ENCODE measurements at places on chromosomes 1 and 21. TPM values are rescaled to one million over a fixed set of nuclear protein-coding genes. Genes with fewer than 3 reads are reported as not detected.

- no peak for DNase-seq
Observed at GRCh38 chr1:173002891-173003838, 47.6 kb downstream of the TNFSF18 start.

DNA sequence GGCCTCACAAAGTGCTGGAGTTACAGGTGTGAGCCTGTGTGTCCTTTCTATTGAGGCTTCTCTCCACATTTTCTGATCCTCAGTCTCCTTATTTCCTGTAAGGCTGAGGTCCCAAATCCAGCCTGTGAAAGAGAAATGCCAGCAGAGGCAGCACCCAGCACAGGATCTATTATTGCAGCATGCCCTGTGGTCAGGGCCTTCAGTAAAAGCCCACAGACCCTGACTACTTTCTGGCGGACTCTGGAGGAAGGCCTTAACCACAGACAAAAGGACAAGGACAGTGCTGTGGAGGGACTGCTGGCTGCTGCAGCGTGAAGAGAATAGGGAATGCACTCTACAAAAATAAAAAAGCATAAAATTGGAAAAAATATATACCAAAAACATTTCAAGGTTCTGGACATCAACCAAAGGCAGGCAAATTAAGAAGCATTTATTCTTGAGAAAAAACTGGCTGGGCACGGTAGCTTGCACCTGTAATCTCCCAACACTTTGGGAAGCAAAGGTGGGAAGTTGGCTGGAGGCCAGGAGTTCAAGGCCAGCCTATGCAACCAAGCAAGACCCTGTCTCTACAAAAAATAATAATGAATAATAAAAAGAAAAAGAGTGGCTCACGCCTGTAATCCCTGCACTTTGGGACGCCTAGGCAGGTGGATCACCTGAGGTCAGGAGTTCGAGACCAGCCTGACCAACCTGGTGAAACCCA, 9.4 kb upstream of the PGD start:
- no peak for DNase-seq

DNA sequence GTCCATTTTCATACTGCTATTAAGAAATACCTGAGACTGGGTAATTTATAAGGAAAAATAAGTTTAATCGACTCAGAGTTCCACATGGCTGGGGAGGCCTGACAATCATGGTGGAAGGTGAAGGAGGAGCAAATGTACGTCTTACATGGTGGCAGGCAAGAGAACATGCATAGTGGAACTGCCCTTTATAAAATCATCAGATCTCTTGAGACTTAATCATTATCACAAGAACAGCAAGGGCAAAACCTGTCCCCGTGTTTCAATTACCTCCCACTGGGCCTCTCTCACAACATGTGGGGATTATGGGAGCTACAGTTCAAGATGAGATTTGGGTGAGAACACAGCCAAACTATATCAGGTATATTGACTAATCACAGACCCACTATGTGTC, 370.2 kb upstream of the USP24 start:
- no peak for DNase-seq

- DNase-seq = no peak
Observed at GRCh38 chr1:99365545-99365944, 101.3 kb downstream of the PLPPR4 start.

- peak; percentile 57 for DNase-seq
Observed at GRCh38 chr1:47841356-47841755, 155.8 kb downstream of the TRABD2B start.

GRCh38 chr1:186463511-186463910, 2.6 kb upstream of the PDC start:
- DNase-seq = peak; percentile 84

DNA sequence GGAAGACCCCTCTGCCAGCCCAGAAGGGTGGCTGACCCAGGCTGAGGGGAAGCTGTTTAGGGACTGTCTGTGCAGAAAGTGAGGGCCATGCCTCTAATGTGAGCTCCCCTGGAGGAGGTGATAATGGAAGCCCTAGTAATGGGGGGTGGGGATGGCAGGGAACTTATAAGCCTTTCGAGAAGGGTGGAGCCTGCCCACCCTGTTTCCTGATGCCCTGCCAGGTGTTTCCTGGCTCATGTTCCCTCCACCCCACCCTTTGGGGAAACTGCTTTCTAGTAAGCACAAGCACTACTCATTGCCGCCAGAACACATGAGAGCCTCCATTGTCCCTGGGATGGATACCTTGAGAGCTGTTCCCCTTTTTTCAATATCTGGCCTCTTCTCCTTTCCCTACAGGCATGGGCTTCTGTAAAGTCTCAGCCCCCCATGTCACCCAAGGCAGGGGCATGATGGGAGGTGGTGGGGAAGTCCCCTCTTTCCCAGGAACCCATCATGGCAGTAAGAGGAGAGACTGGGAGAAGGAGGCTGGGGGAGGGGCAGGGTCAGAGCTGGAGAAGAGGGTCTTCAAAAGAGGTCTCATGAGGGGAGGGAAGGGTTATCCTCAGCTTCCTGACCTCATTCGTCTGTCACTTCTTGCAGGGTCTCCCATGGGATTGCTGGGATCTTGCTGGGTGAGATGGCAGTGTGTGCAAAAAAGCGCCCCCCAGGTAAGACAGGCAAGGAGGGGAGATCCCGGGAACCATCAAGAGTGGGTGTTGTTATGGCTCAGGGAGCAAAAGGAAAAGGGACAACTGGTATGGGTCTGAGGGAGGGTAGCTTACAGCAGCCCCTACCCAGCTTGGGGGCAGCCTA, 2.4 kb downstream of the ATP8B2 start:
- peak; percentile 59 for DNase-seq

Gene RGS18
- total RNA-seq = not detected

Gene RYR2
- 1.2 TPM for total RNA-seq

Gene IFNAR2
- 14.1 TPM for total RNA-seq

Data from endodermal cell (in vitro differentiated cells).